Right atrium auricular region (tissue), 2 donors: ENCODE measurements at places on chromosomes 16 and 17.

DNA sequence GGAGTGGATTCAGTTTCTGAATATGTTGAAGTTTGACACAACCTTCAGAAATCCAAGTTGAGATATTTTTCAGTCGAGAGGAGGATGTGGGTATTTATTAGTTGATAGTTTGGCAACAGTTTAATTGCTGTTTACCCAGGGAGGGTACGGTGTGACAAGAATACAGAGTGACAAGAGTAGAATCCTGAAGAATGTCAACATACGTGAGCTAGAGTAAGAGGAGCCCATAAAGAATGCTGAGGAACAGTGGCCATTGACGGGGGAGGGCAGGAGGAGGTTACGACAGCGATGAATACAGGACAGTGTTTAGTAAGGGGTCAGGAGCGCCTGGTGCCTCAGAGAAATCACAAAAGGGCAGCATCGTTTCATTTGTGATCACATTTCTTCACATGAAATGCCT lies 76.5 kb downstream of the AATF start:
- no peak overlapping the region for H3K4me3 ChIP-seq
- no peak overlapping the region for H3K27ac ChIP-seq
- no peaks in the 10 kb centered on the region for H3K36me3 ChIP-seq

GRCh38 chr16:2194852-2195321 lies 1.5 kb downstream of the CASKIN1 start:
- DNase-seq = no peak
- no peaks in the 10 kb centered on the region for H3K36me3 ChIP-seq
- H3K4me1 ChIP-seq = peaks cover 17% of the 10 kb centered on the region
- no peak overlapping the region for H3K27ac ChIP-seq
- no peak overlapping the region for H3K4me3 ChIP-seq
- peaks cover 6% of the 10 kb centered on the region for H3K27me3 ChIP-seq

- H3K4me3 ChIP-seq = no peak overlapping the region
- no peak for DNase-seq
- no peak overlapping the region for H3K27ac ChIP-seq
- H3K27me3 ChIP-seq = no peaks in the 10 kb centered on the region
Observed at GRCh38 chr16:15775663-15776304, 81.0 kb downstream of the MYH11 start.

GRCh38 chr17:41328207-41328606 lies 12.7 kb upstream of the KRTAP17-1 start:
- no peak overlapping the region for H3K4me3 ChIP-seq
- no peak overlapping the region for H3K27ac ChIP-seq
- no peaks in the 10 kb centered on the region for H3K27me3 ChIP-seq
- no peaks in the 10 kb centered on the region for H3K4me1 ChIP-seq
- no peaks in the 10 kb centered on the region for H3K36me3 ChIP-seq

DNA sequence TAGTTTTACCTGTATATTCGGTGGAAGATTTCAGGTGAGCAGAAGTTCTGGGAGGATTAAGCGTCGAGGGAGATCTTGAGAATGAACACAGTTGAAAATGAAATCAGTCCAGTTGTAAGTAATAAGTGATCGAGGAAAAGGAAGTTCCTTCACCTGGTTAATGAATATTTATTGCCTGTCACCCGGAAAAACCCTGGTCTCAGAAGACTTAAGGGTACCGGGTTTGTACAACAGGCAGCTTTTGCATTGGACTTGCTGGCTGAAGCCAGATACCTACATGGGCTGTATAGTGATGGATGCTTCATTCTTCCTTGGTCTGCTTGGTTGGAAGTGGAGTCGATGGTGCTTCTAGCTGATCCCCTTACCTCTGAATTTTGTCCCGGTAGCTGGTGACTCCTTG lies 72.7 kb downstream of the PRKCA start:
- H3K27ac ChIP-seq = no peak overlapping the region
- H3K4me1 ChIP-seq = no peaks in the 10 kb centered on the region
- no peak overlapping the region for H3K4me3 ChIP-seq

GRCh38 chr17:41996855-41997164 lies 20.4 kb downstream of the DNAJC7 start:
- peaks cover 6% of the 10 kb centered on the region for H3K4me1 ChIP-seq
- H3K27me3 ChIP-seq = no peaks in the 10 kb centered on the region
- H3K27ac ChIP-seq = no peak overlapping the region
- peaks cover 90% of the 10 kb centered on the region for H3K36me3 ChIP-seq
- DNase-seq = no peak

DNA sequence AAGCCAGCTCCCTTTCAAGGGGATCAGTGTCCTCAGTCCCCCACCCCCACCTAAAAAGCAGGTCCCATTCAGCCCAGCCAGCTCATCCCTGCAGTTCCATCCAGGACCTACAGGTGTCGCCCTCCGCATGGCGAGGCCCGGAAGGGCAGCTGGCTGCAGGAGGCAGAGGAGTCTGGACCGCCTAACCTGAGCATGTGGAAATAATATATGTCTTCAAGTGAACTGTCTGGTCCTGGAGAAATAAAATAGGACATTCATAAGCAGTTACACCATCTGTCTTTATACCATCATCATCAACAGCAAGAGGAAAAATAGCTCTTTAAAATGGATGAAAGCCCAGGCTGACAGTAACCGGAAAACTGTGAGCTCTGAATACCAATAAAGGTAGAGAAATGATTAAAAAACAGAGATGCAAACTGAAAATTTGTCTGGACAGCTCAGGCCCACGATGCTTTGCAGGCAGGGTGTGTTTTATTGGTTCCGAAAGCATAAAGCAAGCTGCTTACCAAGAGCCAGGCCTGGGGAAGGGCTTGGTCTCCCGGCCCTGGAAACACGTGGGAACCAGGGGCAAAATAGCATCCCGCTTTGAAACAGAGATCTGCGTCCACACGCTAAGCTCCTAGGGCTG lies 215.2 kb downstream of the ZFHX3 start:
- peaks cover 20% of the 10 kb centered on the region for H3K36me3 ChIP-seq
- H3K27me3 ChIP-seq = no peaks in the 10 kb centered on the region
- peak overlapping the region; percentile 17 for H3K27ac ChIP-seq
- peak; percentile 90 for DNase-seq

GRCh38 chr17:32658470-32659418 lies 172.0 kb downstream of the CDK5R1 start:
- H3K27ac ChIP-seq = peak overlapping the region; percentile 38
- H3K27me3 ChIP-seq = no peaks in the 10 kb centered on the region
- no peak for DNase-seq
- H3K4me3 ChIP-seq = no peak overlapping the region

DNA sequence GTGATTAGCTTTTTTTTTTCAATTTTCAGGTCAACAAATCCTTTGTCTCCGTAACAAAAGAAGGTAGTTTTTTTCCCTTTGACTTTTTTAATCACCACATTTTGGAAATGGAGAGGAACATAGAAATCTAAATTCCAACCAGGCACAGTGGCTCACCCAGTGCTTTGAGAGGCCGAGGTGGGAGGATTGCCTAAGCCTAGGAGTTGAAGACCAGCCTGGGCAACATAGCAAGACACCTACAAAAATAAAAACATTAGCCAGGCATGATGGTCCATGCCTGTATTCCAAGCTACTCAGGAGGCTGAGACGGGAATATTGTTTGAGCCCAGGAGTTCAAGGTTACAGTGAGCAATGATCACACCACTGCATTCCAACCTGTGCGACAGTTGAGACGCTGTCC lies 5.7 kb downstream of the PSMD7 start:
- no peak overlapping the region for H3K4me3 ChIP-seq
- peaks cover 33% of the 10 kb centered on the region for H3K4me1 ChIP-seq

DNA sequence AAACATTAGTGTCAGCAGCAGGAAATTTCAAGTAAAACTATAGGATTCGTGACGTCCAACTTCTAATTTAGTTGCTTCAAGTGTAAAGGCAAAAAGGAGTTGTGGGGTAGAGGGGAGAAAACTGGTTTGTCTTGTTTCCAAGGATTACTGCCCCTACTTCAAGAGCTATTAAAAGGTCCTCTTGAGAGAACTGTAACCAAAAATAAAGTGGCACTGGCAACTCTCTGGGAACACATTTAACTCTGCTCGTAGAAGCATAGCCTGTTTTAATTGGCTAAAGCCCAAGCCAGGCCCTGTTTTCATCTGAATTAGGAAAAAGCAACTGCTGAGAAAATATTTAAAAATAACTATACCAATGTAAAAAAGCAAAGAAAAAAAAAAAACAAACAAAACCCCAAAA lies 51.8 kb upstream of the AKAP1 start:
- H3K27me3 ChIP-seq = no peaks in the 10 kb centered on the region
- no peaks in the 10 kb centered on the region for H3K36me3 ChIP-seq
- H3K4me3 ChIP-seq = no peak overlapping the region
- peaks cover 43% of the 10 kb centered on the region for H3K4me1 ChIP-seq
- no peak for DNase-seq

DNA sequence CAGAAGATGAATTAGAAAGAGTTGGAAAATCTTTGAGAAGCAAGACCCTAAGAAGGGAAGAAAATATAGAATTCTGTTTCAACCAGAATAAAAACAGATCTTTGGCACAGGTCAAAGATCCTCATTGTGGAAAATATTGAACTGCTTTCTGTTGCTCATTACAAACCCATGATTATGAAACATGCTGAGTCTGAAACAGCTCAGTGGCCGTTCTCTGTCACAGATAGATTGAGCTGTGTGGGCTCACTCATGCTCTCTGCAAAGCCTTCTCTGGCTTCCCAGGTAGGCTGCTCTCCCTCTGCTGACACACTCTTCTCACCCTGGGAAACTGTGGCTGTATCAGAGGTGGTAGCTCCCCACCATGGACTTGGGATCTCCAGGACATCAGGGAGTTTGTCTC lies 3.4 kb upstream of the KRT38 start:
- H3K27ac ChIP-seq = no peak overlapping the region
- no peaks in the 10 kb centered on the region for H3K4me1 ChIP-seq
- no peak for DNase-seq
- no peaks in the 10 kb centered on the region for H3K36me3 ChIP-seq
- no peak overlapping the region for H3K4me3 ChIP-seq

- H3K27ac ChIP-seq = no peak overlapping the region
- H3K27me3 ChIP-seq = no peaks in the 10 kb centered on the region
- H3K36me3 ChIP-seq = peaks cover 7% of the 10 kb centered on the region
- no peak overlapping the region for H3K4me3 ChIP-seq
- H3K4me1 ChIP-seq = peaks cover 6% of the 10 kb centered on the region
Observed at GRCh38 chr17:30134551-30134950, 17.9 kb downstream of the NSRP1 start.

DNA sequence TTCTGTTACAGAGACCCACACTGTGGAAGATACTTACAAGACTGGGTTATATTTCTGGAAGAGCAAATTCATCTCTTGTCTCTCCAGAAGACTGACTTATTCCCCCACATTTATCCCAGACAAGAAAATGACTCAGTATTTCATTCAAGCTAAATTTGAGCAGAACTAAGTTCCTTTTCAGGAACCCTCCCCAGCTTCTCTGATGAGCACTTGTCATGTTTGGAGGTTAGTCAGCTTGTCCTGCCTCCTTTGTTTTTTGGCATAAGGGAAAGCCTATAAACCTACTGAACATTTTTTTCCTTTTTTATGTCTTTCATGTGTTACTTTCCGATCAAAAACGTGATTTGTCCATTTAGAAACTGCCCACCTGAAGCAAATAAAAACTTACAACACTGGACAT lies 198.0 kb downstream of the C16orf95 start:
- H3K27me3 ChIP-seq = no peaks in the 10 kb centered on the region
- H3K36me3 ChIP-seq = no peaks in the 10 kb centered on the region
- no peaks in the 10 kb centered on the region for H3K4me1 ChIP-seq
- DNase-seq = no peak
- H3K27ac ChIP-seq = no peak overlapping the region
- no peak overlapping the region for H3K4me3 ChIP-seq

DNA sequence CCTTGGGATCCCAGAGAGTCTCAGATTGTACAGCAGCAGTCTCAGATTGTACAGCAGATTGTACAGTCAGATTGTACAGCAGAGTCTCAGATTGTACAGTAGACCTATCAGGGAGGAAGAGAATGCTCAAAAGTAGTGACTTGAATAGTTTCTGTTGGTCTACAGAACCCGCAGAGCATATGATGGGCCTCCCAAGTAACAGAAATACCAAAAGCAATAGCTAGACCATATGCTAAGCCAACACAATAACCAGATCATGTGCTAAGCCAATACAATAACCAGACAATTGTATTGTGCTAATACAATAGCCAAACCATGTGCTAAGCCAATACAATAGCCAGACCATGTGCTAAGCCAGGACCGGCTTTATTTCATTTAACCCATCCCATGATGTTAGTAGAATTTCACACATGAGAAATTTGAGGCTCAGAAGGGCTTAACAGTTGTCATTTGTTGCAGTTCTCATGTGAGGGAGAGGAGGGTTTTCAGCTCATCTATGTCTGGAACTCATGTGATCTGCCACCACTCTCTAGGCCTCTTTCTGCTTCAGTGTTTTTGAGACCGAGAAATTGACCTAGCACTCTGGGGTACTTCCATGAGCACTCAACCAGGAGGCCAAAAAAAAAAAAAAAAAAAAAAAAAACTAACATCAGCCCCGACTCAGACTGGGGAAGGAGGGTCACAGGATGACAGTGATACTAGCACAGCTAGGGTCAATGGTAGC lies 144.0 kb downstream of the SOX9 start:
- no peaks in the 10 kb centered on the region for H3K27me3 ChIP-seq
- no peak for DNase-seq
- H3K27ac ChIP-seq = no peak overlapping the region
- no peaks in the 10 kb centered on the region for H3K36me3 ChIP-seq
- H3K4me1 ChIP-seq = no peaks in the 10 kb centered on the region
- no peak overlapping the region for H3K4me3 ChIP-seq

- peaks cover 80% of the 10 kb centered on the region for H3K4me1 ChIP-seq
- no peak for DNase-seq
- H3K27ac ChIP-seq = peak overlapping the region; percentile 81
- no peaks in the 10 kb centered on the region for H3K27me3 ChIP-seq
Observed at GRCh38 chr17:78127888-78128550, 536 bp downstream of the TMC6 start.

GRCh38 chr17:28756049-28756804 lies 12.4 kb downstream of the TRAF4 start:
- H3K36me3 ChIP-seq = peaks cover 24% of the 10 kb centered on the region
- H3K27me3 ChIP-seq = no peaks in the 10 kb centered on the region
- peaks cover 8% of the 10 kb centered on the region for H3K4me1 ChIP-seq
- DNase-seq = no peak
- no peak overlapping the region for H3K4me3 ChIP-seq

- H3K4me1 ChIP-seq = no peaks in the 10 kb centered on the region
- no peak overlapping the region for H3K27ac ChIP-seq
- H3K36me3 ChIP-seq = no peaks in the 10 kb centered on the region
- DNase-seq = no peak
Observed at GRCh38 chr17:78241277-78242023, 10.0 kb downstream of the TMEM235 start.
